ENCODE measurements at places on chromosomes 1 and 21. TPM values are rescaled to one million over a fixed set of nuclear protein-coding genes. Genes with fewer than 3 reads are reported as not detected.

DNA sequence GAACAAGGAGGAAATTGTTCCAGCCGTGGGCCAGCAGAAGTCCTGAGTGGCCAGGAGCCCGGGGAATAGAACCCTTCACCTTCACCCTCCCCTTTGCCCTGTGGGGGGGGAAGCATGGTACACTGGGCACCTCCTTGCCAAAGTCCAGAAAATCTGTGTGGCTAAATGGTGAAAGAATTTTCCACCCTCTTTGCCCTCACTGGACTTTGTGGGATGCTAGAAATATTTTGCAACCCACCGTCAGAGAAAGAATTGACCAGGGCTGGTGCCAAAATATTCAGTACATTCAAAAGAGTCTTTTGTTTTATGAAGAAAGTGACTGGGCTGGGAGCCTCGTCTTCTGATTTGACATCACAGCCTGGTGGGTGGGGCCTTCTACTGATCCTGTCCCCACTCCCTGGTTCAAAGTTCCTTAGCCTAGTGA lies 14.6 kb downstream of the NFASC start:
- H3K4me1 ChIP-seq, result peaks cover 71% of the 10 kb centered on the region
- no peaks in the 10 kb centered on the region for H3K36me3 ChIP-seq
- no peak overlapping the region for H3K27ac ChIP-seq
- H3K27me3 ChIP-seq, result peaks cover 2% of the 10 kb centered on the region
- DNase-seq, result no peak

- H3K27me3 ChIP-seq, result peaks cover 26% of the 10 kb centered on the region
- peak; percentile 44 for DNase-seq
- peak overlapping the region; percentile 99 for H3K27ac ChIP-seq
- H3K36me3 ChIP-seq, result peaks cover 10% of the 10 kb centered on the region
Measured at GRCh38 chr1:114353262-114353661, 157.7 kb downstream of the TRIM33 start.

- no peak overlapping the region for H3K4me3 ChIP-seq
- DNase-seq, result no peak
- H3K27me3 ChIP-seq, result peaks cover 10% of the 10 kb centered on the region
- H3K36me3 ChIP-seq, result peaks cover 10% of the 10 kb centered on the region
- no peak overlapping the region for H3K27ac ChIP-seq
- H3K4me1 ChIP-seq, result peaks cover 31% of the 10 kb centered on the region
Measured at GRCh38 chr1:212964102-212964501, 13.8 kb downstream of the VASH2 start.

KCNJ10 gene
- not detected for total RNA-seq

ELAPOR1 gene
- total RNA-seq, result 1.5 TPM

DNA sequence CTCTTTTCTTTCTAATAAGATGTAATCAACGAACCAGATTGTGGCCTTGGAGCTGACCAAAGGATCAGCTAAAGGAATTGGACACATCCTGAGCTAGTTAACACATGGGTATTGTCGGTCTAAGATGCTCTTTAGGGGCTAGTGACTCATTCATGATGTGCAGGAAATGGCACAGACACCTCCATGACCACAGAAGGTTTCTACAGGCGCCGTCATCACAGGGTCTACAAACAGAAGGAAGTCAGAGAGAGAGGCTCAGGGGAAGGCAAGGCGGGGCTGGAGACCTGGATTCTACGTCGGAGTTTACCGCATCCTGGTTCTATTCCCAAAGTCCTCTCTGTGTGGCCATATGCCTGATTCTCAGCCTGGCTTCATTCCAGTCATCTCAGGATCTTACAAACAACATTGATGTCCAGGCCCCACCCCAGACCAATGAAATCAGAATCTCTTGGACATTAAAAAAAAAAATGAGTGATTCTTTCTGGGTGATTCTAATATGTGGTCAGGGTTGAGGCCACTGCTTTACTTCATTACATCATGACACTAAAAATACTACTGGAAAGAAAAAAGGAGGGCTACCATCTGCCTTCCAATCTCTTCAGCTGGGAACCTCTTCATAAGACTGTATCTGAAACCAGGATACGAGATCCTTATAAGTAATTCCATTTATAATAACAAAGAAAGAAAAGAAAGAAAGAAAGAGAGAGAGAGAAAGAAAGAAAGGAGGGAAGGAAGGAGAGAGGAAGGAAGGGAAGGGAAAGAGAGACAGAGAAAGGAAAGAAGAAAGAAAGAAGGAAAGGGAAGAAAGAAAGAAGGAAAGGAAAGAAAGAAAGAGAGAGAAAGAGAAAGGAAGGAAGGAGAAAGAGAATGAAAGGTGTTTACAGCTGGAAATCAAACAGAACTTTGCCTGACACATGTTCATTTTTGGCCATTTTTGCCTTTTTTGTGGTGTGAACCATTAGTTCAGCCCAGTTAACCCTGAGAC lies 11.6 kb upstream of the KCNJ15 start:
- H3K4me1 ChIP-seq, result no peaks in the 10 kb centered on the region
- H3K27ac ChIP-seq, result no peak overlapping the region
- H3K36me3 ChIP-seq, result no peaks in the 10 kb centered on the region
- no peak overlapping the region for H3K4me3 ChIP-seq

KRTAP11-1 gene
- not detected for total RNA-seq

- H3K4me3 ChIP-seq, result no peak overlapping the region
- H3K27ac ChIP-seq, result no peak overlapping the region
- peaks cover 14% of the 10 kb centered on the region for H3K36me3 ChIP-seq
- DNase-seq, result no peak
Measured at GRCh38 chr1:241271427-241271826, 85.6 kb downstream of the RGS7 start.

GRCh38 chr1:230696722-230697437 lies 17.0 kb downstream of the AGT start:
- H3K27ac ChIP-seq, result no peak overlapping the region
- H3K4me3 ChIP-seq, result no peak overlapping the region
- no peaks in the 10 kb centered on the region for H3K36me3 ChIP-seq

ZBTB8A gene
- total RNA-seq, result 12.0 TPM

FCRL6 gene
- total RNA-seq, result not detected

DNA sequence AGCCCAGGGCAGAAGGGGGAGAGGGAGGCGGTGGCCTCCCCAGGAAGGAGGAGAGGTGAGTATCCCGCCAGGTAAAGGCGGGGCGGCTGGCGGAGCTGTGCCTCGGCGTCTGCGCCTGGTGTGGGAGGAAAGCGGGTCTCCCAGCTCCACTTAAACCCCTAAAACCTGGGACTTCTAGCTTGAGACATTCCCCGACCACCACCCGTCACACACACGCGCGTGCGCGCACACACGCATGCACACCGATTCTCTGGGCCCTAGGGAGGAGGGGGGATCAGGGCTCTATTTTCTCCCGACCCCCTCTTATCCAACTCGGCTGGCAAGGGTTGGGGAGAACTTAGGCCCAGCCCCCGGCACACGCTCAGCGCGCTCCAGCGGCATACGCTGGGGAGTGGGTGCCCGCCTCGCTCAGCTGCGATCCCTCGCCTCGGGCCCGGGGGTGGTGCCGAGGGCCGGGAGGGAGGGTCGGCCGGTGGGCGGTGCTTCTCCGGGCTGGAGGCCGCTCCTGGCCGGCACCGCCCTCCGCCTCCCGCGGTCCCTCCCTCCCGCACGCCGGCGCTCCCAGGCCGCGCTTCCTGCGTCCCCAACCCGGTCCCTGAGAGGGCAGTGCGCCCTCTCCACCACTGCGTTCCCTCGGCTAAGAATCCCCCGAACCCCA lies at the start of gene TMEM51:
TMEM51 (plus strand) TSS at position 564 of the 658 bp plus-strand sequence. CDS start 61,341 bp downstream, outside the sequence.
- H3K36me3 ChIP-seq, result no peaks in the 10 kb centered on the region
- peak within 1 kb of the TSS; percentile 78 for H3K27ac ChIP-seq
- DNase-seq, result peak; percentile 89
- H3K4me3 ChIP-seq, result peak within 1 kb of the TSS; percentile 91

LIPI gene
- total RNA-seq, result not detected

PTTG1IP gene
- total RNA-seq, result 249 TPM

- no peak overlapping the region for H3K4me3 ChIP-seq
- H3K4me1 ChIP-seq, result no peaks in the 10 kb centered on the region
- H3K27me3 ChIP-seq, result no peaks in the 10 kb centered on the region
- DNase-seq, result no peak
Measured at GRCh38 chr1:101431956-101432510, 195.2 kb downstream of the S1PR1 start.

GRCh38 chr1:41347276-41347675 lies 14.0 kb upstream of the FOXO6 start:
- H3K4me3 ChIP-seq, result no peak overlapping the region
- peaks cover 12% of the 10 kb centered on the region for H3K27me3 ChIP-seq
- H3K36me3 ChIP-seq, result no peaks in the 10 kb centered on the region
- DNase-seq, result no peak
- H3K4me1 ChIP-seq, result peaks cover 1% of the 10 kb centered on the region
- H3K27ac ChIP-seq, result no peak overlapping the region

MTARC1 gene
- total RNA-seq, result 22.0 TPM

LCE4A gene
- total RNA-seq, result not detected

All from glutamatergic neuron (in vitro differentiated cells).